ENCODE measurements at places on chromosomes 5 and 9.

- DNase-seq = no peak
These were observed 649.4 kb downstream of the CCDC171 start for GRCh38 chr9:16202221-16202620.

- no peak for DNase-seq
These were observed 106.2 kb downstream of the CEMIP2 start for GRCh38 chr9:71662082-71662481.

- DNase-seq = no peak
These were observed 5.7 kb upstream of the ZBTB34 start for GRCh38 chr9:126854734-126855133.

- no peak for DNase-seq
These were observed 1.5 kb upstream of the DNM1 start for GRCh38 chr9:128201441-128202369.

- DNase-seq = no peak
These were observed 34.7 kb downstream of the PPIC start for GRCh38 chr5:123001808-123002207.

DNA sequence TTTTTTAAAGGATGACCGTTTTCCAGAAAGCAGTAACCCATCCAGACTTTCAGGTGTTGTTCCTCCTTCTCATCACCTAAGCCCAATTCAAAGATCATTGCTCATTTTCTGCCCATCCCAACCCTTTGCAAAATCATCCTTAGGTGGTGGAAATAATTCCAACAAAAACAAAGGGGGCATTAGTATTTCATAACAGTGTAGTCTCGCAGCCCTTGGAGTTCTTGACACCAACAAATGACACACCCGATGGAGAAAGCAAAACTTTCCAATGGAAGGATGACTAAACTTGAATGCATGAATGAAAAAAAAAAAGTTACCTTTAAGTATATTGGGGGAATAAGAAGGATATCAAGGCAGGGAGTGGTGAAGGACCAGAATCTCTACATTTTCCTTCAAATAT, 117.0 kb downstream of the PAPPA start:
- no peak for DNase-seq

- no peak for DNase-seq
These were observed 48.7 kb upstream of the CDH12 start for GRCh38 chr5:22901885-22902284.

DNA sequence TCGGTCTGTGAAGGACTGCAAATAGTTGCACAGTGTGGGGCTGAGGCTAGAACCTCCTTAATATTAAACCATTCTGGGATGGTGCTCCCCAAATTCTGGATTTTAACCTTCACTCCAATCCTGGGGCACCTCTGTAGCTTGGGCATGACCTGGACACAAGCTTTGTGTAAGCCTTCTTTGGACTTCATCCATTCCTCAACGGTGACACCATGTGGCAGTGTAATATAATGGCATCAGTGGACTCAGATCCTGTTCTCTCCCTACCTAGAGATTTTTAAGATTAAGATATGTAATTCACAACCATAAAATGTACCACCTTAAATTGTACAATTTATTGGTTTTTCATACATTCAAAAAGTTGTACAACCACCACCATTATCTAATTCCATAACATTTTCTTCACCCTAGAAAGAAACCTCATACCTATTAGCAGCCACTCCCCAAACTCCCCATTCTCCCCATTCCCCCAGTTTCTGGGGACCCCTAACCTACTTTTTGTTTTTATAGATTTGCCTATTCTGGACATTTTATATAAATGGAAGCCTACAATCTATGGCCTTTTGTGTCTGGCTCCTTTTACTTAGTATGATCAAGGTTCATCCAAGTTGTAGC, 4.8 kb upstream of the PLGRKT start:
- no peak for DNase-seq

DNA sequence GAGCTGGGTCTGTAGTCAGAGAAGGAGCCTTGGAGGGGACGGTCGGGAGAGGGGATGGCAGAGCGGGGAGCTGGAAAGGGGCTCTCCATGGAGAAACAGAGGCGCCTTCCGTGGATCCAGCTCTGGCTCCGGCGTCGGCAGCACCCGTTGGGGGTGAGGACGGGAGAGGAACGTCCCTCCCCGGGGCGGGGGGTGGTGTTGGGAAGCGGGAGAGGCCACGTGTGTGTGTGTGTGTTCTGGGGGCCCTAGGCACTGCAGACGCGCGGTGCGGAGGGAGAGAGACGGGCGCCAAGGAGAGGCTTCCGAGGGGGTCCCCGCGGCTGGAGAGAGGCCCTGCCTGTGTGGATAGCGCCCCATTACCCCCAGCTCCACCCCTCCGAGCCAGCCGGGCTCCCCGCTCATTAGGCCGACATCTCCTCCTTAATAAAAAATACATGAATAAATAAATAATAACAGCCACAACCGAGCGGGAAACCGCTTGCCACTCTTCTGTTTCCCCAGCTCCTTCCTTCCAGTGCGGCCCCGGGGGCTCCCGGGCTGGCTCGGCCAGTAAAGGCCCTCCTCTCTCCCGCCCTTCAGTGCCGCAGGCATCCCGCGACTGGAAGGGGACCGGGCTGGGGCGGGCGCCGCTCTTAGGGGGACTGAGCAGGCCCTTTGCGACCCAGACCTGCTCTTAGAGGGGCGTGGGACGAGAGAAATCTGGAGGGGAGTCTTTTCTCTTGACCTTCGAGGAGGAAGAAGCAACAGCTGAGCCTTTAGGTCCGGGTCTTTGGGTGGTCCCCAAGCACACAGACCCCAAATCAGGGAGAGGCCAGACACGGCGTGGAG, 71.3 kb upstream of the ARAP3 start:
- no peak for DNase-seq

DNA sequence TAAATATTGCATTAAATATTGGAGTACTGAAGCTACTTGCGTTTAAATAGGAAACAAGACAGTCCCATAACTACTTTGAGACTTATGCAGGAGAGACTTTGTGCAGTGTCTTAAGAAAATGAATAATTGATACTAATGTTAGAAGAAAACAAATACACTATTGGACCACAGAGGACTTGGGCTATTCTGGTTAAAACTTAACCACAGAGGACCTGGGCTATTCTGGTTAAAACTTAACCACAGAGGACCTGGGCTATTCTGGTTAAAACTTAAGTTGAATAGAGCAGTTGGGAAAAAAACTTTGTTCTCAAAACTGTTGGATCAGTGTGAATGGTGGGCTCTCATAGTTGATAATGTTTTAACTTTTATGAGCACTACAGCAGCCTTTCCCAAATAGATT, 141.7 kb downstream of the WDR70 start:
- DNase-seq = no peak

GRCh38 chr9:83334320-83334719, 203.9 kb downstream of the FRMD3 start:
- no peak for DNase-seq

GRCh38 chr5:135847976-135848375, 13.5 kb downstream of the SLC25A48 start:
- no peak for DNase-seq

- DNase-seq = no peak
These were observed 288.6 kb downstream of the ICE1 start for GRCh38 chr5:5711112-5711511.

- DNase-seq = no peak
These were observed 83.7 kb upstream of the BARHL1 start for GRCh38 chr9:132498531-132499210.

Data from iPS DF 19.7 (cell line).